ENCODE measurements at places on chromosomes 5 and 9. TPM values are rescaled to one million over a fixed set of nuclear protein-coding genes. Genes with fewer than 3 reads are reported as not detected.
A peak's percentile ranks its signal among the peaks of the same experiment; 100 is the strongest.

DNA sequence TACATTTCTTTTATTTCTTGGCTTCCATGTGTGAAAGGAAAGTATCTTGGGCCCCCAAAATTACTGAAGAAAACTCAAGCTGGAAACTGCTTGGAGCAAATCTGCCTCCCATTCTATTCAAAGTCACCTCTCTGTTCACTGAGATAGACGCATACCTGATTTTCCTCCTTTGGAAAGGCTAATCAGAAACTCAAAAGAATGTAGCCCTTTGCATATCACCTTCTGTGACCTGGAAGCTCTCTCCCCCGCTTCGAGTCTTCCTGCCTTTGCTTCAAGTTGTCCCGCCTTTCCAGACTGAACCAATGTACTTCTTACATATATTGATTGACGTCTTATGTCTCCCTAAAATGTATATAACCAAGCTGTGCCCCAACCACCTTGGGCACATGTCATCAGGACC, 5.0 kb upstream of the RXFP3 start:
- DNase-seq: no peak

DNA sequence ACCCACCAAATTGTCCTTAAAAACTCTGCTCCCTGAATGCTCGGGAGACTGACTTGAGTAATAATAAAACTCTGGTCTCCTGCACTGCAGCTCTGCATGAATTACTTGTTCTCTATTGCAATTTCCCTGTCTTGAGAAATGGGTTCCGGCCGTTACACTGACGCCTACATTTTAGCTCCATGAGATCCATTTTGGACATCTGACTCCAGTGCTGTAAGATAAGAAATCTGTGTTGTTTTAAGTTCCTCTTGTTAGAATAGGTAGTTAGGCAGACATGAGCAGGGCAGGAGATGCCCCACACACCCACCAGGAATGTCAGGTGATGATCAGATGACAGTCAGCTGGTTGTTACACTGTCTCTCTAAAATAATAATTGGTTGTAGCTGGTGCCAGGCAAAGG, 125.8 kb upstream of the SHB start:
- no peak for DNase-seq

The LEAP2 gene
- 0.17 TPM for total RNA-seq

DNA sequence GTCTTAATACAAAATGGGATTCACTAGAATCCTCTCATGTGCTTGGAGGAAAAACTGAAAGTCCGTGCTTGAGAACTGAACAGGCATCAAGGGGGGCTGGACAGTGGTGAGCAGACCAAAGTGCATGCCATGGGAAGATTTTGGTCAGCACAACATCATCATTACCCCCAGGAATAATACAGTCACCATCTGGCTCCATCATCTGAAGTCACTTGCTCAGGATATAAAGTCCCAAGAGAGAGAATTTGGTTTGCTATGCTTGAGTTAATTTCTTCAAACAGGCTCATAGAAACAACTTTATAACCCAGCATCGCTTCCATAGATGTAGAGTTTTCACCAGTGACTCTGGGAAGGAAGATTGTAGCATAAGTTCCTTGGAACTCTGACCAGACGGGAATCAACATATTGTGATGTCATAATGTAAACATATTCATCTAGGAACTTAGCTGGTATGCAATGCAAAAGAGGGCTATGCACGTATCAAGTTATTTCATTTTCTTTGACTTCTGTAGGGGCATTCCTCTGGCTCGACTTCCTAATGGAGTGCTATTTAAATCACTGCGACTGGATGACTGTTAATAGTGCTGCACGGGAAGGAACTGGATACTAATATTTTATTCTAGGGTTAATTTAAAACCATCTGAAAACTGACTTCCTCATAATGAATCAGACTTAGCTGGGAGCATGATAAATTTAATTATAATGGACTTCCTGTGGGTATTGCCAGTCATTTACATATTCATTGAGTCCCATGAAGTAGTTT, 145.2 kb downstream of the MTRR start:
- no peak for DNase-seq

The LURAP1L gene
- 1.1 TPM for total RNA-seq

The PDE8B gene
- under 0.01 TPM for total RNA-seq

The FOXD4L4 gene
- total RNA-seq: 0.17 TPM

- DNase-seq: no peak
Measured at GRCh38 chr9:107739601-107740082, 250.1 kb upstream of the KLF4 start.

DNA sequence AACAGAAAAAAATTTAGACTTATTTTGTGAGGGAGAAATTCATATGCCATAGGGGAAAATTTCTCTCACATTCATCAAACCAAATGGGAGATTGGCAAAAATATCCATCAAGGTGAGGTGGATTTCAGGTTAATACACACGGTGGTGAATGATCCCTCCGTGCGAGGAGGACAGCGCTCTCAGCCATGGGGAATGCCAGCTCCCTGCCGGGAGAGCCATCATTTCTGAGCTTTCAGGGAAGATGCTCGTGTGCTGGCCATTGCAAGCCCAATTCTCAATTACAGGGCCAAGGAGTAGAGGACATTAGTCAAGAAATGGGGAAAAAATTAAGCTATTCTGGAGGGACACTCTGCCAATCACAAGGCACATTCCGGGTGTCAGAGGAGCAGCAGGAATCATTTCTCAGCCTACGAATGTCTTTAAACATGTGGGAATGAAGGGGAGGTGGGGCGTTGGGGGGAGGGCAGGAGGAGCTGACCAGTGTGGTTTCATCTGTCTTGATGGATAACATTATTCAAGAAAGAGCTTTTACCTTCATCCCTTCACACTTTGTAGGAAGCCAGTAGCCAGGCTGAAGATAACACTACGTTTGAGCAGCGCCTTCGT, 165.5 kb downstream of the DAB2IP start:
- DNase-seq: no peak

- DNase-seq: peak; percentile 28
Measured at GRCh38 chr9:17793713-17794622, 215.1 kb downstream of the SH3GL2 start.

- no peak for DNase-seq
Measured at GRCh38 chr9:90839183-90839728, 37.6 kb downstream of the SYK start.

The SLC6A18 gene
- total RNA-seq: not detected

The ZDHHC21 gene
- total RNA-seq: 16.7 TPM

The PTGS1 gene
- 2.7 TPM for total RNA-seq

GRCh38 chr9:128825923-128826700, 3.5 kb downstream of the SPOUT1 start:
- DNase-seq: no peak

GRCh38 chr9:125472926-125473701, 211.5 kb downstream of the GAPVD1 start:
- DNase-seq: peak; percentile 39

- DNase-seq: no peak
Measured at GRCh38 chr5:419970-420369, 23.0 kb upstream of the EXOC3 start.

The LPCAT1 gene
- 33.8 TPM for total RNA-seq

- DNase-seq: no peak
Measured at GRCh38 chr9:82599336-82599949, 463.5 kb downstream of the RASEF start.

GRCh38 chr9:126474206-126474765, 139.4 kb upstream of the LMX1B start:
- peak; percentile 72 for DNase-seq

DNA sequence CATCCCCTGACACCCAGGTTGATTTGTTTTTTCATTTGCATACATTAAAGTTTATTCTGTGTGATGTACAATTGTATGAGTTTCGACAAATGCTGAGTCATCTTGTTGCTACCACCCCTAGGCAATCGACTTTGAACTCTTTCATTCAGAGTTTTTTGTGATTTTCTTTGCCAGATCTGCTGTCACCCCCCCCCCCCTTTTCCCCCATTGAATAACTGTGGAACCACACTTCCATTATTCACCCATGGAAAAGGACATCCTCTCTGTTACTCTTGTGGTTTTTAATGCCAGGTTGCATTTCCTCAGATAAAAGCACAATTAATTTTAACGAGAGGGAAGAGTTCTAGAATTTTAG, 13.7 kb upstream of the FAM120AOS start:
- peak; percentile 17 for DNase-seq

The LHX3 gene
- not detected for total RNA-seq

- no peak for DNase-seq
Measured at GRCh38 chr5:136001466-136001981, 27.3 kb upstream of the TGFBI start.

DNA sequence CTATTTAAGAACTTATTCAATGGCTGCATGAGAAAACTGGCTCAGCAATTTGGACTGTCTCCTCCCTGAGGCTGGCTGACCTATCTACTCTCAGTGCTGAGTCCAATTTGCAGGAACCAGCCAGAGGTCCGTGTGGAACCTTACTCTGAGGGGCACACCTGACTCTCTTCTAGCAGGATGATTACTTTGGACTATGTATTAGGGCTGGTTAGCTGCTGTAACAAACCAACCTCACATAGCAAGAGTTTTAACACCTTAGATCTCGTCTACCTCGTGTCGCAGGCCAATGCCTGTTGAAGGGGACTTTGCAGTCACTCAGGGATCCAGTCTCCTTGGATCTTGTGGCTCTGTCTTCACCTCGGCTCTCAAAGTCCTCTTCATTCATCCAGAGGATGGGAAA, 3.4 kb upstream of the FAM193B start:
- no peak for DNase-seq

- peak; percentile 78 for DNase-seq
Measured at GRCh38 chr9:8718121-8718725, 918.6 kb upstream of the DMAC1 start.

The SPATA31E1 gene
- not detected for total RNA-seq

DNA sequence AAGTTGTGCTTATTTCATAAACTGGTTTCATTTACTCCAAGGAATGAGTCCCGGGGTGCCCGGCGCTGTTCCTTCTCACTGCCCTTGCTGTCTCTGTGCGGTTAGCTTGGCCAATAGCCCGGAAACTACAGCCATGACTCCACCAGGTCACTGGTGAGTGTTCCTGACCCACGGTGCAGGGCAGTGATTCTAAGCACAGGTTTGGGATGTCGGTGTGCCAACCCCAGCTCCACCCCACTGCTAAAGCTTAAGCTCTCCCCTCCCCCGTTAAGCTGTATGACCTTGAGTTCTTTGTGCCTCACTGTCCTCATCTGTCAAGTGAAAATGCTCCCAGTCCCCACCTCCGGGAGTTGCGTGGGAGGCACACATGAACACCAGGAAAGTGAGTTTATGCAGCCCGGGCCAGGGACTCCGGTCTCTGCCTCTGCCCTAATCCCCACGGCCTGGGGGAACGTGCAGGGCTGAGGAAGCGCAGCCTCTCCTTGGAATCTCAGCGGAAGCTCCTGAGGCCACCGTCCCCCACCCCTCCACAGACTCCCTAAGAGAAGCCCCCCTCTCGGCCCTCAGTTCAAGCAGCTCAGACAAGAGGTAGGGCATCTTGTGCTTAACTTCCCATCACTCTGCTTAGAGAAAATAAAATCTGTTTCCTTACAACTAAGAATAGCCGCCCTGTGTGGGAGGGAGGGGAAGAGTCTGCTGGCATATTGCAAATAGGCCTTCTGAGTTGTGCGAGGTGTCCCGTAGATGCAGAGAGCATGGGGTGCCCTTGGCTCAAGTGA, 92.0 kb upstream of the RAI14 start:
- DNase-seq: peak; percentile 40

DNA sequence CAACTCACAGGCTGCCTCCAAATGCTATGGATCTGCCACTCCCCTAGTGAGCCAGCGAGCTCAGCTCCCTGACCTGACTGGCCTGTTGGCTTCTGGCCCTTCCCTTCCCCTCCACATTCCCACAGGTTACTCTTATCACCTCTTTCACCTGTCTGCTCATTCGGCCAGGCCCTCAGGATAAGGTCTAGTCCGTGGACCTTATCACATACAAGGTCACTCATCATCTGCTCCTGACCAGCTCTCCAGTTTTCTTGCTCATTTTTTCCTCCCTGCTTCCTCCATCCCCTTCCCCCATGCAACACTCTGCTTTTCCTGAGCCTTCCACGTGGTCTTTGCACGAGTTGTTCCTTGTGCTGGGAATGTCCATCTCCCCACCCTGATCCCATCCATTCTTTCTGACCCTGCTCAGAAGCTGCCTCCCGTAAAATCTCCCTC, 25.9 kb upstream of the NDST1 start:
- DNase-seq: no peak

DNA sequence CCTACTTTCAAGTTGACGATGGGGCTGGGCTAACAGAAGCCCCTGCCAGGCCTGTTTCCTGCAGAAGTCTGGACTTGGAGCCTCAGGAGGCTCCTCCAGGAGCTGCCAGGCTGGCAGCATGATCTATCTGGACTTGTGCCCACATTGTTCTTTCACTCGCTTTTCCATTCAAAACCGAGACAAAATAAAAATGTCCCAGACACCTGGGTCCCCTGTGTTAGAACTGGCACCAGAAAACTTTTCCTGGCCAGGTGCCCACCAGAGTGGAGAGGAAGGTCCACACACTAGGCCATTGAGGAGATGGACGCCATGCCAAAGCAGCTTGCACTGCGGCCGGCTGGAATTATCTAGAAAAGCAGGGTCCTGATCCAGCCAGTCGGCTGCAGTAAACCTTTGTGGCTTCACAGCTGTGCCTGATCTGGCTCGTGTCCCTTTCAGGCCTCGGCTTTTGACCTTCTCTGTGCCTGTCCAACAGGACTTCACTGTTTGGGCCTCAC, 78.2 kb downstream of the GCNT1 start:
- peak; percentile 51 for DNase-seq

The ASPN gene
- not detected for total RNA-seq

The HDHD3 gene
- total RNA-seq: 8.3 TPM

DNA sequence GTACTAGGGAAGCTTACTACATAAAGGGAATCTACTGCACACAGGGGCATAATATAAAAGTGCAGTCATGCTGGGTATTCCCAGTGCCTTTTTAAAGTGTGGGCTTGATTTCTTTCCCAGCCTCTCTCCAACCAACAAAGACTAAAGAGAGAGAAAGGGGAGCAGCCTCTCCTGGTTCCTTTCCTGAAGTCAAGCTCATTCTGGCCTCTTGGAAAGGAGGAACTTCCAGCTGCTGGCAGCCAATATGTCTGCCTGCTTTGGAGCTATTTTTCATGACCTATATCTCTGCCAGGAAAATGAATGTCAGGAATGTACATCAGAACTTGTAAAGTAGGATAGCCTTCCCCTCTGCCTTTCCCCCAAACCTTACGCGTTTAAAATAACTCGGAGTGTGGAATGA, 57.1 kb downstream of the RAB3C start:
- DNase-seq: no peak

GRCh38 chr5:141992349-141992963, 20.4 kb downstream of the GNPDA1 start:
- peak; percentile 84 for DNase-seq

DNA sequence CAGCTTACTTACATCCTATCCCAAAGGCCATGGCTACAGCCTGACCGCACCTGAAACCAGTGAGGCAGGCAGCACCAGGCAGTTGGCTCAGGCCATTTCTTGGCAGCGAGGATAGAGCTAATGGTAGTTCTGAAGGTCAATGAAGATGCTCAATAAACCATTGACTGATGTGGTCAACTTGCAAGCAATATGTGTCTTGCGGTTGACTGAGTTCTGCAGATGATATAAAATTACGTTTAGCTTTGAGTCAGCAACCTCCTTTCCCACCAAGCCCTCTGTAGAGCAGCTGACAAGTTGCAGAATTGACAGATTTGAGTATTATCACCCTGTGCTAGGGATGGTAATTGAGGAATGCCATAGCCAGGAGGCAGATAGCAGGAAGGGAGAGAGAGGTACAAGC, 189.0 kb upstream of the PUM3 start:
- no peak for DNase-seq

GRCh38 chr9:137606005-137606621, 627 bp downstream of the ARRDC1 start:
- no peak for DNase-seq

The FSD1L gene
- total RNA-seq: 4.4 TPM

GRCh38 chr5:83586874-83587776, 115.6 kb downstream of the VCAN start:
- DNase-seq: peak; percentile 85

GRCh38 chr9:109401169-109401989, 80.5 kb upstream of the EPB41L4B start:
- DNase-seq: peak; percentile 70
